ENCODE measurements at places on chromosomes 1 and 21.

DNA sequence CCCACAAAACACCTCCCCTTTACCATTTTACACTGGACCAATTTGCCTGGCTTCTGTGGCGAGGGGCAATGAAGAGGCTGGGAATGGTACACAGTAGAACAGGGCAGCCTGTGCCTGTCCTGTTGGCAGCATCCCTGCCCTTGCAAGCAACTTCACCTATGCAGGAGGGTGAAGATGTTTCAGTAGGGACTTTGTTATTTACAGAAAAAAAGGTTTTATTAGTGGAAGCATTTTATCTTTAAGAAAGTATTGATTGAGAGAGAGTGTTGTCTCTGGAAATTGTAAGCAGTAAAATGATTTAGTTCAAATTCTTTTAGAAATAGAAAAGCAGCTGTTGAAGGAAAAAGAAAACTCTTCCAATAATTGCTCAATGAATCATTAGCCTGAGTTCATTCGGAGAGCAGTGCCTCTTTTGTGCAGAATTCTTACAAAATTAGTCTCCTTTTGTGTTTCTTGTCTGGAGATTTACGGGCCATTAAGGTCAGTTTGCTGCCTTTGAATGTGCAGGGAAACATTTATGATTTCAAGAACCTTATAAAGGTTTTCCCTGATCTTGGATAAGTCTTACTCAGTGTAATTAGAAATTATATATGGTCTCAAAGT, 49.1 kb downstream of the HHAT start:
- DNase-seq = no peak

GRCh38 chr21:34969423-34970166, 79.5 kb downstream of the RUNX1 start:
- DNase-seq = peak; percentile 43

DNA sequence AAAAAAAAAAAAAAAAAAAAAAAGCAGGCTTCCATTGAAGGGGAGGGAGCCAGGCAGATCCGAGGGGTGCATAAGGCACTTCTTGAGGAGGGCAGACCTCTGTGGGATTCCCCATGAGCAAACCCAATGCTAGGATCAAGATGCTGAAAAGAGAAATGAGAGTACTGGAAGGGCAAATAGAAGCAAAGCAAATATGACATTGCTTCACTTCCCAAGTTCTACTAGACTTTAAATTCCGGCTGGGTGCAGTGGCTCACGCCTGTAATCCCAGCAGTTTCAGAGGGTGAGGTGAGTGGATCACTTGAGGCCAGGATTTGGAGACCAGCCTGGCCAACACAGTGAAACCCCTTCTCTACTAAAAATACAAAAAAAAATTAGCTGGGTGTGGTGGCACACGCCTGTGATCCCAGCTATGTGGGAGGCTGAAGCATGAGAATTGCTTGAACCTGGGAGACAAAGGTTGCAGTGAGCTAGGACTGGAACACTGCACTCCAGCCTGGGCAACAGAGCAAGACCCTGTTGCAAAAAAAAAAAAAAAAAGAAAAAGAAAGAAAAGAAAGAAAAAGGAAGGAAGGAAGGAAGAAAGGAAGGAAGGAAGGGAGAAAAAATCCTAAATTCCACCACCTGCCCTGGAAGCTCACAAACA, 23.1 kb upstream of the PALMD start:
- no peak for DNase-seq

DNA sequence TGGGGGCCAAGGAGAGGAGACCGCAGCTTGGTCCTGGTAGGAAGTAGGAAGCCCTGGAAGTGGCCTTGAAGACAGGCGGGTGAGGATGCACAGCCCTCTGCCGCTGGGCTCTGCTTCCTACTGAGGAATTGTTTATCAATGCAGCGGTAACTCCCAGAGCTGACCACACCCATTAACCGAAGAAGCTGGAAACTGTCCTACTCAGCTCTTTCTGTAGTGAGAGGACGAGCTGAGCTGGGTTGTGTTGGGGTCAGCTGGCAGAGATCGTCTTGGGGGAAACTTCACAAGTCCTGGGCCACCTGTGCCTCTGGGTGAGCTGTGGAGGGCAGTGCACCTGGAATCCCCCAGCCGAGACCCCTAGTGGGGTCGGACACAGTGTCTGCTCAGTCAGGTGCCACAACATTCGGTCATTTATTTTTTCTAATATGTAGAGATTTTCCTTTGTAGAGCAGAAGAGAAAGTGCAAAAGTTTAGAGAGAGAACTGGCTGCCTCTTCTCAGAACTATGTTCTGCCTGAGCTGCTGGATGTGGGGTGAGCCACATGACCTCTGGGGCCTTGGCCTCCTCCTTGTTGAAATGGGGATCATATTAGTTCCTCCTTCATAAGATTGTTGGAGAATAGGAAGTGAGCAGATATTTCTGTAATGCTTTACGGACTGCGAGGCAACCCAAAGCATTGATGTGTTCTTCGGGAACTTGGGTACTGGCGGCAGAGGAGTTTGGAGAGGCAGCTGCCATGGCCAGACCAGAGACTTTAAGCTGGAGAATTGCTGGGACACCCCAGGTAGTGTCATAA, 3.6 kb downstream of the NECAP2 start:
- peak; percentile 86 for DNase-seq

DNA sequence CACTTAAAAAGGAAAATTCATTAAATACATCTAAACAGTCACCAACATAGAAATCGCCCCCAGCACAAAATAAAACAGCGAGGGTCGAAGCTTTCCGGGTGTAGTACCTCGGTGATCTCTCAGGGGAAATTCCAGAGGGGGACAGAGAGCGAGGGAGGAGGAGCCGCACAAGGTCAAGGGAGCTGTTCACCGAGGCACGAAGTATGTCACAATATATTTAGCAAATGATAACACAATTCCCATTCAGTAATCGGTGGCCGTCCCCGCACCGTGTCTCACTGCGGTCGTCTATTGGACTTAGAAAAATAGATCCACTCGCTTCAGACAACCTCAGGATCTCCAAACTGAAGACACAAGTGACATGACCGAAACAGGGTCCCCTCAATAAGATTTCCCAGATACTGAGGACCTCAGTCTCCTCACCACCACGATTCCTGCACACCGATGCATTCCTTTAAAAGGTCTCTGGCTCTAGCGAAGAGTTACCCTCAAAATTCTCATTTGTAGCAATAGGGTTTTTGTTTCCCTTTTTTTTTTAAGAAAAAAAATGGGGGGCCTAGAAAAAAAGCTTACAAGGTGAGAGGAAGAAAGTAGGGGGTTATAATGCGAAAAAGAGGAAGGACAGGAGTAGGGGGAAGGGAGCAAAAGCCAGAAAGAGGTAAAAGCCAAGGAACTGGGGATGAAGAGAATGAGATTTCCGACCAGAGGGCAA, 1.1 kb downstream of the LPGAT1 start:
- peak; percentile 47 for DNase-seq

DNA sequence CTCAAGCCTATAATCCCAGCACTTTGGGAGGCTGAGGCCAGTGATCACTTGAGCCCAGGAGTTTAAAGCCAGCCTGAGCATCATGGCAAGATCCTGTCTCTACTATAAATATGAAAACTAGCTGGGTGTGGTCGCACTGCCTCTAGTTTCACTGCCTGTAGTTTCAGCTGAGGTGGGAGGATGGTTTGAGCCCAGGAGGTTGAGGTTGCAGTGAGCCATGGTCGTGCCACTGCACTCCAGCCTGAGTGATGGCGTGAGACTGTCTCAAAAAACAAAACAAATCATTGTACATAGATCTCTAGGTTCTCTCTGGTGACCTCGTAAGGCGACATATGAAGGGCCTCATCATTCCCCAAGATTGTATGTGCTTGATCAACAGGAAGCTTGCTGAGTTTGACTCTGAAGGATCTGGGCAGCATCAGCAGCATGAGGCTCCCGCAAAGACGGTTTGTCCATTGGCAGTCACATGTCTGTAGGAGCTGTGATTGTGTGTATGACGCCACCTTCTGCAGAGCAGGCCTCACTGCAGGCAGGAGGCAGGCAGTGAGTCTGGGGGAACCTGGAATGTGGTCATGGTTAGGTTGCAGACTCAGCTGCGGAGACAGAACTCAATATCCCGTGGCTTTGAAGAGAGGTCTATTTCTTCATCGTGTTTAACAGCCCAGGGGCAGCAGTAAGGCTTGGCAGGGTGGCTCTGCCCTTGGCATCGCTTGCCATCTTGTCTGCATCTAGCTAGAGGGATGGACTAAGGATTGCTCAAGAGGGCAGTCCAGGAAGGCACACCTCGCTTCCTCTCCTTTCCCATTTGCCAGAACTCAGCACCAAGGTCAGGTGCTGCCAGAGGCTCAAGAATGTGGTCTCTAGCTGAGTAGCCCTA, 14.0 kb downstream of the ATP5PO start:
- DNase-seq = peak; percentile 66

DNA sequence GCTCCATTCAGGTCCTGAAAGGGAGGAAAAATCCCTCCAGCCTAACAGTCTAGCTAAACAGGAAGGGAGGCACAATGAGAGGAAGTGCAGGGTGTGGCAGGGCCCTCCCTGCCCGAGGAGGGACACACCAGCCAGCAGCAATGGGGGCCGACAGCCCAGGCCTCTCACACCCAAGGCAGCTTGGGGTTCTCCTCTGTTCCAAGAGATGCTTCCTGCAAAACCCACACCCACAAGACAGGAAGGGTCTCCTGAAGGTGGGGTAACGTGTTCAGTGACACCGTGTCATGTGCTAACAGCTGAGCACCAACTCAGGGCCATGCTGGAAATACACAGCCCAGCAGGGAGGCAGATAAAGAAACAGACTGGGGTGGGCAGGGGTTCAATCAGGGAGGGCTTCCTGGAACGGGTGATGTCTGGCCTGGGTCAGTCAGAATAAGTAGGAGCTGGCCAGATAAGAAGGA, 10.2 kb downstream of the ECE1 start:
- DNase-seq = peak; percentile 59

DNA sequence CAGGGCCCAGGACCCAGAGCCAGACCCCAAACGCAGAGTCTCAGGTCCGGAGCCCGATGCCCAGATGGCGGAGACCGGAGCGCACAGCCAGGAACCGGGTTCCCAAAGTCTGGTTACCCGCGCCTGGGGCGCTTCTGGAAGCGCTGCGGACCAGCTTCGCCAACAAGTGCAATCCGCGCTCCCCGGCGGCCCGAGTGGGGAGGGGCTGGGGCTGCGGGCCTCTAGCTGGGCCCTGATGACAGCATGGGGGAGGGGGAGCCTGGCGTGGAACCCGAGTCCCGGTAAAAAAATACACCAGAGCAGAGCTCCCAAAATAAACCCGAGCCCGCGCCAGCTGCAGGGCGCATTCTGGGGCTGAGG, 494 bp downstream of the NT5C1A start:
- no peak for DNase-seq

DNA sequence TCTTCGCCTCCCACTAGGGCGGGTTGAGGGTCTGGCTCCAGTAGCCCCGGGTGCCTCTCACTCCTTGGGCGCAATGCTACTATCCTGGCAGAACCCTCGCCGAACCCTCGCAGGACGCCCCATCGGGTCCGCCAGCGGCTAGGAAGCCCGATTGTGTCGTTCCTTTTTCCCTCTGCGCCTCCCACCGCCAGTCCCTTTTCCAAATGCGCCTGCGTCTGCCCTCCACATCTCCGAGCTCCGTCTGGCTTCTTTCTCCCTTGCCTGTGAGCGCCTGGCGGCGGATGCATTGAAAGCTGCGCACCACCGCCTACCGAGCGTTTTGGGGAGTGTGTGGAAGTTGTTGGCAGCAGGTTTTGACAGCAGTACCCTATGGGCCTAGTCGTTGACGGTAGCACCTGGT, 1.0 kb upstream of the DIRAS3 start:
- no peak for DNase-seq

- DNase-seq = peak; percentile 64
These were observed 914 bp upstream of the ADGRB2 start for GRCh38 chr1:31765041-31765467.

GRCh38 chr1:929712-930632, 6.2 kb downstream of the SAMD11 start:
- DNase-seq = no peak

GRCh38 chr1:150613061-150613920, 16.1 kb downstream of the ENSA start:
- peak; percentile 81 for DNase-seq

GRCh38 chr1:6982860-6983259, 197.6 kb downstream of the CAMTA1 start:
- no peak for DNase-seq

DNA sequence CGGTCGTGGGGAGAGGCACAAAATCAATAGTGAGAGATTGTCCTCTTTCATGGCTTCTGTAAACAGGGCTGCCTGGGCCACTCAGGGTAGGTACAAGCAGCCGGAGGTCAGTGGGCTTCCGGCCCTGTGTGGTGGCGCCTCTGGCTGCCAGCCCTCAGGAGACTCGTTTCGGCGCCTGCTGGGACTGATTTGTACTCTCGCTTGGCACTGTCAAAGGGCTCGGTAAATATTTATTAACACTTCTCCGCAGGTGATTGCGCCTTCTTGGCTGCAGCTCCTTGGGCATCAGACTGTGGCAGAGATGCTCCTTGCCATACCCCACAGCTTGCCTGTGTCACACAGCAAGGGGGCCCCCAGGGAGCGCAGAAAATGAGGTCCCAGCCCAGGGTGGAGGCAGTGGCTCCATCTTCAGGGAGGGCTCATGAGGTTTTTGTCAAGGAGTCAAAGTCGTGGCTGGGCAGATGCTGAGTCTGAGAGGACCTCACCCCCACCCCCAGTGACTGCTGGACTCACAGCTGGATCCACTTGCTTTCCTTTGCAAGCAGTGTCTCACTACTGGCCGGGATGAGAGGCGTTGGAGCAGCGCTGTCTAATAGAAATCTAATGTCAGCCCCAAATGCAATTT, 262.5 kb downstream of the GRIK3 start:
- no peak for DNase-seq

DNA sequence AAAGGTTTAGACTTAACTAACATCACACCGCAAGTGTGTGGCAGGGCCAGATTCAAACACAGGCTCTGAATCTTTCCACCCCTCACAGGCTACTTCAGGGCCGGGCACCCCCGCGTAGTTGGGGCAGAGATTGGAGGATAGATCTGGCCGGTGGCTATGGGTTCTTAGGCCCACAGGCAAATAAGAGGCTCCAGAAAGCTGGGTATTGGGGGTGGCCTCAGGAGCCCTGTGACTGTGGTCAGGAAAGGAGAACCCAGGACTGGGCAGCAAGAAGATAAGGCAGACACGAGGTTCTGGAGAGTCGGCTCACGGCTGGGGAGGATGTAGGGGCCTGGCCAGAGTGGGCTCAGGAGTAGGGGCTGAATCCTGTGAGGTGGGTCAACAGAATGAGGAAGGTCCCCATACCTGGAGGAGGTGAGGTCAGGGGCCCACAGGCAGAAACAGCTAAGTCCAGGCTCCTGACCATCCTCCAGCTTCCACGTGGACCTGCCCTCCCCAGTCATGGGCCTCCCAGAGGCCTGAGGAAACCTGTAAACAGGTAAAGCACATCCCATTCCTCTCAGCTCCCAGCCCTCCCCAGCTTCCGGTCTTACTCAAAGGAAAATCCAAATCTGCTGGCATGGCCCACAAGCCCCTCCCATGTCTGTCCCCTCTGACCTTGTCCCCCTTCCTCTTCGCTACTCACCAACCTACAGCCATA, 306.2 kb downstream of the MATN1 start:
- no peak for DNase-seq

DNA sequence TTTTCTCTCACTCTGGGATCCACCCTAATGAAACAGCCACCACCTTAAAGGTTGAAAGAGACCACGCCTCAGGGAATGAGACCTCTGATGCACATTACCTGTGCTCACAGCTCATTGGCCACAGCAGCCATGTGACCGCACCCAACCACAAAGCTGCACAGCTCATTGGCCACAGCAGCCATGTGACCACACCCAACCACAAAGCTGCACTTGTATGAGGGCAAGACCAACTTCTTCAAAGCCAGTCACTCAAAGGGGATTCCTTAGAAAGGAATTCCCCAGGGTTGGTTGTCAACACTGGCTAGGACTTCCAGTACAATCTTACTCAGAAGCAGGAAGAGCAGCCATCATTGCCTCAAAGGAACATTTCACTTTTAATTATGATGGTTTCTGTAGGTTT, 43.6 kb upstream of the PDE9A start:
- peak; percentile 17 for DNase-seq

All from hematopoietic multipotent progenitor cell treated with erythropoietin and hydrocortisone succinate and interleukin-3 and kit ligand, for 6 days (in vitro differentiated cells).